SK-N-DZ (cell line): ENCODE measurements at places on chromosomes 2 and 18.
A peak's percentile ranks its signal among the peaks of the same experiment; 100 is the strongest.

GRCh38 chr2:176156301-176156806 lies 753 bp upstream of the HOXD3 start:
- no peak for DNase-seq

DNA sequence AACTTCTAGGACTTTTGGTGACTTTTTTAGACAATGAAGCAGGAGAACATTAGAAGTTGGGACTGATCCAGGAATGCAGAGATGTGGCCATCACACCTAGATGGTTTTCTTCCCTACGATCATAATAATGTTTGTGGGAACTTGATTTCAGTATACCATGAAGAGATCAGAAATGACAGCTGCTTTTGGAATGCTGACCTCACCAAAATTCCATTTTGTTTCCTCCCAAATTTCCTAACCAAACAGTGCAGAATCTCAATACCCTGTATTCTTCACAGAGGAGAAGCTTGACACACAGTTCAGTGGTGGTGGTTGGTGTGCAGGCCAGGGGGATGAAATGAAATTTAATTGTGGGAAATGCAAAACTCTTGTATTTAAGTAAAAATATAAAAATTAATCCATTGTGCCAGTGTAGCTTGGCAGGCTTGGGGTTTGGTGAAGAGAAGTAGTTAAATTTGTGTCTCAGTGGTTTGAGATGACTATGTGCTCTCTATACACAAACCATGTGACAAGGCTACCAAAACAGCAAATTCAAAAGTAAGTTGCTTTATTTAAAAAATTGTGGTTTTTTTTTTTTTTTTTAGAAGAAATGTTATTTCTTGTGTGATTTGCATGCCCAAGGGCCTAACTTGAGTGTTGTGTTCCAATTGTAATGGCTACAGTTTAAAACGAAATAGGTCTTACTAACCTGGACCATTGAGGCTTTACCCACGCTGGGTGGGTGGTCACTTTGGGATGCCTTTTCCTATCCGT lies 252.4 kb downstream of the LPIN1 start:
- no peak for DNase-seq

- no peak for DNase-seq
Observed at GRCh38 chr2:84851876-84852275, 29.0 kb downstream of the TRABD2A start.

DNA sequence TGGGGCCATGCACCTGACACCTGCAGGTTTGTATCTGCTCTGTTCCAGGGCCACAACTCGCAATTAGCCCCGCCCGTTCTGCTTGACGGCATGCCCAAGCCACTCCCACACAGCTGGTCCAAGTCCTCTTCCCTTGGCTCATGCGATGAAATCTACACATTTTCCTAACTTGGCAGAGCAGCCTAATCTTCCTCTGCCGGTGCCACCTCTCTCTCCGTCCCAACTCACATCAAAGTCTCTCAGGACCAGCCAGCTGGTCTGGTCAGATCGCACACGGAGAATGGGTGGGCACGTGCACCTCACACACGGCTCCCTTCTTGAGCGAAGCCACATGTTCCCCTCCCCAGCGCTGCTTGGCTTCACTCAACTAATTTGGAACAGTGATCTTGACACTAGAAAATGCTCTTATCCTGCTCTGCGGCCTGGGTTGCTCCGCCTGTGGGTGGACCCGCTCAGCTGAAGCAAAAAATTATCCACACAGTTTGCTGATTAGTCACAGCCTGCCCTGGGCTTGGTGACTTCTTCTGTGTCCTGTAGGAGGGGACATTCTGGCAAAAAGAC lies 176.7 kb downstream of the NRP2 start:
- peak; percentile 45 for DNase-seq

- no peak for DNase-seq
Observed at GRCh38 chr2:41000906-41001305, 549.0 kb upstream of the SLC8A1 start.

DNA sequence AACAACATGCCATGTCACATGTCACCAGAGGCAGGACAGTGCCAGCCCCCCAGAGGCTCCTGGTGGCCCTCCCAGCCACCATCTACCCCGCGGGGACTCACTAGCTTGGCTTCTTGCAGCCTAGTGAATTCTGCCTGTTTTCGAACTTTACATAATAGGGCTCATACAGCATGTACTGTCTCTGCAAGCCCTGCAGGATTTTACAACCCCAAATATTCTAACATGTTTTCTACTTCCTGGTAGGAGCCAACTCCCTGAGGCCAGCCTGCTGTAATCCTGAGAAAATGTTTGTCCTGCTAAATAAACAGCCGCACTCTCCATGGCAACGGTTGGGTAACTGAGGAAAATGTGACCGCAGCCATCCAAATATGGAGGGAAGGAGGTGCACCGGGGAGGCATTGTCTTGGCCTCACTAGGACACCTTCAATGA lies 2.7 kb downstream of the PER2 start:
- no peak for DNase-seq

- DNase-seq, result peak; percentile 29
Observed at GRCh38 chr2:182666674-182667314, 49.3 kb upstream of the DNAJC10 start.

DNA sequence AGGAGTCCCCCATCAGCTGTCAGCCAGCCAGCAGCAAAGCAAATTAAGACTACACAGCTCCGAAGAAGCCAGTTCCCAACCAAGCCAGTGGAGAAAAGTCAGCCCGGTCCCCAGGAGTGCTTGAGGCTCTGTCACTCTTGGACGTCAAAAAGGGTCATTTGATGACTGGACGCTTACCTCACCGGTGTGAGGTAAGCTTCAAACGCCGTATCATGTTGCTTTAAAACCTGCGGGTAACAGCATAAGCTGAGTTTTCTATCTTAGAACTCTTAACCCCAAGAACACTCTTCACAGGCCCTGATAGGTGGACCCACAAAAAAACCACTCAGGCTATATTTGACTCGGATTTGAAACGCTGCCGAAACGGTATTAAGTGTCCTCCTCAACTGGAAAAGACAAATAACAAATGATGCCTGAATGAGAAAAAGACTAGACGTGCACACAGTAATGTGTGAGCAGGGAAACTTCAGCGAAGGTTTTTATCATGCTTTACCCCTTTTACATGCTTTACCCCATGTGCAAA lies 682 bp upstream of the LNPK start:
- no peak for DNase-seq

GRCh38 chr2:157333304-157334047 lies 7.9 kb upstream of the ERMN start:
- no peak for DNase-seq

DNA sequence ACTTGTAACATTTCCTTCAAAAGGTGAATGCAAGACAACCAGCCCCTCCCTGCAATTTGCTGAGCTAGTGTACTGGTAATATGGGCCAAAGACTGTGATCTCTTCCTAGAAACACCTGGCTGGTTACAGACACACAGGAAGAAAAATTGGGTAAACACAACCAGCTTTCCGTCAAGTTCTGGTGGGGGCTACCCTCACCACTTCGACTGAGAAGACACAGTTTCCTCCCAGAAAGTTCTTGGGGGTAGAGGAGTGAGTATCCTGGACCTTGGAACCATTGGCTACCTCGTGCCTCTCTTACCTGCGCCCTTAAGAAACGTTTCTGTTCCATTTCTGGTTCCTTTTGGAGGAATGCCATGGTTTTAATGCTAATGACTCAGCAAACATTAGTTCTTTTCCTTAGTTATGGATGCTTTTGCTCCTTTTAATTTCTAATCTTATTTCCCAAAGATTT lies 120.9 kb upstream of the DLX2 start:
- DNase-seq, result no peak

DNA sequence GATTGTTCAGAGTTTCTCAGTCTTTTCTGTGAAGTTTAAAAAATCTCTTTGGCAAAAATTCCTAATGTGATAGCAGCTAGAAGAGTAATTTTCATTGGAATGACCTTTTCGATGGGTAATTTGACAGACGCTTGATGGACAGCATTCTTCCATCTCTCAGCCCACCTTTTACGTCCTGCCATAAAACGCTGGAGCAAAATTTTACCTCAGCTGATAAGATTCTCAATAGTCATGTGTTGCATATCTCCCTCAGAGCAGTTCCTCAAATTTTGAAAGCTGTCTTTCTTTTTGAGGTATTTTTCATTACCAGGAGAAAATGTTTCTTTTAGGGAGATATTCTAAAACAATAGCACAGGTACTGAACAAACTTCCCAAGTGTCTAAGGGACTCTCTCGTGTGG lies 441.4 kb downstream of the PARD3B start:
- no peak for DNase-seq

- no peak for DNase-seq
Observed at GRCh38 chr2:9467687-9468086, 6.7 kb upstream of the IAH1 start.

DNA sequence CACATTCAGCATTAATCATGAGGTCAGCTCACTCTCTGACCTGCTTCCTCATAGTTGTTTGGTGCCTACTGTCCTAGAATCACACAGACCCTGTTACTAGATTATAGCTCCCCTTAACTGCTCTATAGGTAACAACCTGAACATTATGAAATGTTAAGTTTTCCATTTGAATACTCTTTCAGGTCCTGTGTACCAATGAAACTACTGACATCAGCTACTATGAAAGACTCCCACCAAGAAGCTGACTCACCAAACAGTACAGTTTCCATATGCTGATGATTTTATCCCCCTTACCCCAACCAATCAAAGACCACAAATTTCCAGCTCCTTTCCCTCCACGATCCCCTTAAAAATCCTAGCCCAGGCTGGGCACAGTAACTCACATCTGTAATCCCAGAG lies 56.3 kb downstream of the SRBD1 start:
- DNase-seq, result no peak

DNA sequence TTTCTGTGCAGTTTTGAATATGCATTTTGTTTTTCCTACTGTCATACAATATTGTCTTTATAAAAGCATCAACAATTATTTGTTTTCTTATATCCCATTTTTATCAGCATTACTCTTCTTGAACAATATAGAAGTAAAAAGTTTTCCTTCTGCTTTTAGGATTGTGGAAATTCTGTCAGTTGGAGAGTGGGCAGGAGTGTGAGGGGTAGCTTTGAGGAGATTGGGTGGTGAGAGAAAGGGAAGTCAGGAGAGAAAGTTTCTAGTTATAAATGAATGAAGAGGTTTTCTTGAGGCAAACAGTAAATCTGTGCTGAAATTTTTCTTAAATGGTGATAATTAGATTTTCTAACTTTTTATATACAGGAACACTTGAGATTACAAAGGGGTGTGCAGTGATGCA lies 151.7 kb upstream of the NOSTRIN start:
- no peak for DNase-seq

DNA sequence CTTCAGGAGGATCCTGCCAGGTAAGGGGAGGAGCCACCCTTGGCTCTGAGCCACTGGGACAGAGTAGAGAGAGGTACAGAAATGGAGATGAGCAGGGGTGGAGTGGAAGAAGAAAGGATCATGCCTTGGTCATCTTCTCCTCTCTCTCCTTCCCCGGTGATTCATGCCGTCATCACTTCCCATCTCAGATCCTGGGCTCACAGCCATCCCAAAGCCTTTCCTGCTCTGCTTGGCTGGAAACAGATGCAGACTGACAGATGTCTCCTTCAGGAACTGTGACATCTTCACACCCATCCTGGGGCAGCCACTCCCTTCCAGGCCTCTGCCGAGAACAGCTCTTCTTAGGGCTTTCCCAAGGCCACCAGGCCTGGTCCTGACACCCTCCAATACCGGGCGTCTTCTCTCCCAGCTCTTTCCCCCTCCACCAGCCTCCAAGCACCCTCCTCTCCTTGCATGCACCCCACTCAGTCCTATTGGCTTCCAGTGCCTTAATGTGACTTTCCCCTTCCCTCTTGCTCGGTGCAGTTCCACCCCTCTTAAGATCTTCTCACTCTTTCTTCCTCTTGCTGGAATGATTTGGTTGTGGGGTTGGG lies 58.3 kb upstream of the TNP1 start:
- DNase-seq, result no peak
